ENCODE measurements at places on chromosomes 5 and 9.

DNA sequence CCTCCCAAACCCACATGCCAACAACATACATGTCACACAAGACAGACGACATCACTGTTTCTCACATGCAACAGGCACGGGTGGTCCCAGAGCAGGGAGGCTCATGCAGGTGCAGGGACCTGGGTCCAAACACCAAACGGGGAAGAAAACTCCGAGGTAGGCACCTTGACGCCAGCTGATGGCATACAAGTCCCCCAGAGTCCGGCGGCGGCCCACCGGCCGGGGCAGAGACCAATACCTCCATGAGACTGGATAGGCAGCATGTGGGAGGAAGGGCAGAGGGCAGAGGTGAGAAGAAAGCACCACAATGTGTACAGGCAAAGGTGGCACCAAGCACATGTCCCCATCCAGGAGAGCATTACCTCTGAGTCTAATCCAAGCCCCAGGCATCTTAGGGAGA lies 73.0 kb upstream of the UBTD2 start:
- no peak for DNase-seq

DNA sequence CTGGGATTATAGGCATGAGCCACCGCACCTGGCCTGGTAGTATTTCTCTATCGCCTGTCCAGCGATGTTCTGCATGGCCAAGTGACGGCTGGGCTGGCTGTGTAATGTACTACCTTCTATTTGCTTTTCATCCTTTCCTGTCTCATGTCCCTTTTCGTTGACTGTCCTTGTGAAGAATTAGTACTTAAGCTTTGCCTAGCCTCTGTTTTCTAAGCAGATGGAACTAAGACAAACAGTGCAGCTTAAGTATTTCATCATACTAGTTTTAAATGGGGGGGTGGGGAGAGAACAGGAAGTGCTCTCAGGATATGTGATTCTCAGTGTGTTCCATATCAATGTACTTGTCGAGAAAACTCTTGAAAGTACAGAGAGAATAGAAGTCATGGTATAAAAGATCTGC lies 31.7 kb upstream of the CCL21 start:
- DNase-seq, result no peak

DNA sequence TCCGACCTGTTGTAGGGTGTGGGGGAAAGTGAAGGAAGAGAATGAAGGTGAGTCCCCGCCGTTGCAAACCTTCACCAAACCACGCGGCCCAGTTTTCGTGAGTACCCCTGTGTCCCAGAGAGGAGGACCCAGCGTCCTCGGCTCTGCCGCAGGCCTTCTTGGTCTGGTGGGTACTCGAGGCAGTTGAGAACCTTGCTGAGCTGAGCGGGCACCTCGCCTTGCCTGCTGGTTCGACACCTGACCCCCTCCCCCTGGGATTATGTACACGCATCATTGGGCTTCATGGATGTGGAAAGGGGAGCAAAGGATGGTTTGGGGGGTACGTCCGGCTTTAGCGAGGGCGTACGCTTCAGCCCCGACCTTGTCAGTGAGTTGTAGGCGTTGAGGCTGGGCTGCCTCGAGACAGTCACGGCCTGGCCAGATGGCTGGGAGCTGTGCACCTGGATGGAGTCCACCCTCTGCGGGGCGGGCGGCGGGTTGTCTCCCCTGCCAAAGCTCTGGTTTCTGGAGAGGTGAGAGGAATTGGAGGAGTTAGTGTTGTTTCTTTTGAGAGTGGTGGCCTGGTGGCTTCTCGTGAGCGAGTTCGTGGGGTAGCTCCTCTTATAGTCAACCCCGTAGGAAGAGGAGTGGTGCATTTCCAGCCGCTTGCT lies 128.1 kb downstream of the SEMA6A start:
- no peak for DNase-seq

DNA sequence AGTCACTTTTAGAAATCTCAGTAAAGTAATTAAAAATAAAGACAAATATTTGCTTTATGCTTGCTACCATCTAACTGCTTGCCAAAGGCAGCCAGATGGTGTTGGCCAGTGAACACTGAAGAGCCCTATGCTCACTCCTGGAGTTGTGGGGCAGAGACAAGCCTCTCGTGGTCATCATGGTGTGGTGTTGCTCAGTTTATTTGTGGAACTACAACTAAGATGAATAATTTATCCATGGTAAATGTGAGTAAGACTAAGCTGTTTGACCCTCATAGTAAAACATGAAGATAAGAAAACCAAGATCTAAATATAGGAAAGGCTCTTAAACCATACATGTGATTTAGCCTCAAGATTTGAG lies 100.7 kb downstream of the PDE8B start:
- DNase-seq, result no peak

DNA sequence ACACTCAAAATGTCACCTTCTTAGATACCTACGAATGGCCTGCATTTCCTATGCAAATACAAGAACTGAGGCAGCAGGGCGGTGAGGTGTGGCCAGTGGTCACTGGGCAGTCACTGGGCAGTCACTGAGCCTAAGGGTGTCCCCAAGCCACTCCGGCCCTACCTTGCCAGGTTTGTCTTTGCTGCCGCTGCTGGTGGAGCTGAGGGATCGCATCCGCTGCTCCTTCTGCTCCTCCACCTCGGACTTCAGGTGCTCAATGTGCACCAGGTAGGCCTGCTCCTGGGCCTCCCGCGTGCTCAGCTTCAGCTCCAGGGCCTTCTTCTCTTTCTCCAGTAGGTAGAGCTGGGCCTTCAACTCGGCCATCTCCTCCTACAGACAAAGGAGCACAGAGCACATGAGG lies 72.3 kb downstream of the DCP2 start:
- no peak for DNase-seq

GRCh38 chr5:73278693-73279092 lies 105.7 kb downstream of the TMEM174 start:
- no peak for DNase-seq

DNA sequence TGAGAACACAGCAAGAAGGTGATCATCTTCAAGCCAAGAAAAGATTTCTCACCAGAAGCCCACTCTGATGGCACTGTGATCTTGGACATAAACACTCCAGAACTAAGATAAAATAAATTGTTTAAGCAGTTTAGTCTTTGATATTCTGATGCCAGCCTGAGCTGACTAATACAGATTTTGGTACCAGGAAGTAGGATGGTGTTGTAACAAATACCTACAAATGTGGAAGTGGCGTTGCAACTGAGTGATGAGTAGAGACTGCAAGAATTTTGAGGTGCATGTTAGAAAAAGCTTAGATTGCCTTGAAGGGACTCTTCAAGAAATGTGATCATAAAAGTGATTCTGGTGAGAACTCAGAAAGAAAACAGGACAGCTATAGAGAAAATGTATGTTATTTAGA lies 592.4 kb upstream of the DAB2 start:
- no peak for DNase-seq

DNA sequence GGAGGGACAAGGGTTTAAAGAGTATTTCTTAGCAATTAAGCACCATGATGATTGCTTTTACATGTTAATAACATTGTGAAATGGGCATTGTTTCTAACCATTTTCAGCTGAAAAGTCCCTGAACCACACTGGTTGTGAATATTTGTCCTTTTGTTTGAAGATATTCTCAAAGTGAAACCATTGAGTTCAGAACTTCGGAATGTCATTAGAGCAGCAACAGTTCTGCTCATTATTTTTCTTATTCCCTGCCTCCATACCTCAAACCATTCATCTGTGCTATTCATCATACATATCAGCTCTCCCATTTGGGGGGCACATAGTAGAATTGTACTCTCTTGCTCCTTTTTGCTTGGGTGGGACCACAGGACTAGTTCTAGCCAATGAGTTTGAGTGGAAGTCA lies 553.0 kb upstream of the ZNF462 start:
- no peak for DNase-seq

DNA sequence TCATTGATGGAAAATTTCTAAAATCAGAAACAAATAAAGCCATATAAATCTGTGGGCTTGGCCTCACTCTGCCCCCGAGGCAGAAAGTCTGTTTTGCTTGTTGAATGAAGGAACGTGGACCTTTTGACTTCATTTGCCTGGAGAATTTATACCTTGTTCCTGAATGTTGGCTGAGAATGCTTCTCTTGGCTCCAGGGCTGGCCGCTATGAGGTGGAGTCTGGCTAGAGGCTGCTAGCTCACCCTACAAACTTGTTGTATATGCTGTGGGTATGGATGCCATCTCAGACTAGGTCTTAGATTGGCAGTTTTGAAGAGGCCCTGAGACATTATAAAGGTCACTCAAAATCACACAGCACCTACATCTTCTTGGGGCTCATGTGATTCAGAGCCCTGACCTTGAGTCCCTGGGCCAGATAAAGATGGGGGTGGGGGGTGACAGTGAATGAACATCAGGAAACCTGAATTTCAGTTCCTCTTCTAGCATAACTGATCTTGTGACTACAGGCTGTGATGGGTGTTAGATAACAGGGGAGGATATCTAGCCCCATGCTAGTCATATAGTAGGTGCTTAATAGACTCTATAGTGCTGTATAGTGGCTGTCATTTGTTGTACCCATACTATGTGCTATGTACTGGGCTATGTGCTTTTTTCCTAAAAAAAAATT lies 2.8 kb downstream of the GM2A start:
- DNase-seq, result no peak

GRCh38 chr9:2351324-2351723 lies 270.3 kb upstream of the VLDLR start:
- no peak for DNase-seq

- DNase-seq, result no peak
Measured at GRCh38 chr9:2340046-2340760, 281.4 kb upstream of the VLDLR start.

- DNase-seq, result no peak
Measured at GRCh38 chr9:4495537-4495936, 5.3 kb downstream of the SLC1A1 start.
